ENCODE measurements at places on chromosomes 13 and 19.

DNA sequence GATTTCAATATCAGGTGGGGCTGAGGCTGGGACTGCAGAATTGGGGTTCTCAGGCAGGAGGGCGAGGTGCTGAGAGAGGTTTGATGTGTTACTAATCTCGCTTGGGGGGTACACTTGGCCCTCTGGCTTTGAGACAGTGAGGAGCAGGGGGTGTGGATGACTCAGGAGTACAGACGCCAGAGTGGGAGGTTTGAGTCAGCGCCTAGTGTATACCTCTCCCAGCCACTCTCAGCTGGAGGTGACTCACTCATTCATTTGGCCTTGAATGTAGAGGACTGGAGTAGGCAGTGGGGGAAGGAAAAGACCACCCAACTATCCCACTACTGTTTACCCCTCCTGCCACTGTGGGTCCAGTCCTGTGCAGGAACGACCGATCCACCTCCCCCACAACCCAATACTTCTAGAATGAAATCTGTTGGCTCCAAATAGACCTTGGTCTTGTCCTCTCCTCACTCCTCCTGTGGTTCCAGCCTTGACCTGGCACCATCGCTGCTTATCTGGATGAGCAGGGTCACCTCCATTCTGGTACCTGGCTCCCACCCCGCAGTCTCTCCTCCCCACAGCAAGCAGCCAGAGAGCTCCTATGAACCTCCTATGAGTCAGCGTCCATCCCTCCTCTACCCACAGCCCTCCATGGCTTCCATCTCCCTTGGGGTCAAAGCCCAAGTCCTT, 20.1 kb upstream of the ZNRF4 start:
- no peak for DNase-seq

- DNase-seq, result no peak
Observed at GRCh38 chr13:102236830-102237229, 165.0 kb downstream of the FGF14 start.

DNA sequence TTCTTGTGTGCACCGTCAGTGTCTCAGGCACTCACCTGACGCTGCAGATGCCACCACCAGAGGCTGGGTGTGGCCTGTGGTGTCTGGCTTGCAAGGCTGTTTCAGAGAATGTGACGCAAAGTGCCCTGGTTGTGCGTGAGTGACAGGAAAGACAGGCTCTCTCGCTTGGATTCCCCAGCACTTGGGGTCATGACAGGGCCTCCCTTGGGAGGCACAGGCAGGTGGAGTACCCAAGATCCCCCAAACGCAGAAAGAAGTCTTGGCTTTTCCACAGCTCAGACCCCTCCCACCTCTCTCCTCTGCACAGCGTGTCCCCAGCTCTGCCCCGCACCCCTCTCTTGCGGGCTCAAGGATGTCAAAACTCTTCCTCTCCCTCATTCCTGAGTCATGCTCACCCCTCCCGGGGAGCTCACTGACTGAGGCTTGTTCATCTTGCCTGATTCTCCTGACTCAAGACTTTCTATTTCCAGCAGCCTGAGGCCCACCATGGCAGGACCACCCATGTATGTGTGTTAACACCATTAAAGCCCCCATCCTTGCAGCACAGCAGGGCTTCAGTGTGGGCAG, 21.0 kb downstream of the DHX34 start:
- DNase-seq, result no peak

- no peak for DNase-seq
Observed at GRCh38 chr13:41601718-41602445, 144.5 kb downstream of the RGCC start.

GRCh38 chr13:32902029-32902780, 114.0 kb upstream of the KL start:
- no peak for DNase-seq

- DNase-seq, result no peak
Observed at GRCh38 chr13:112345826-112346172, 30.4 kb upstream of the SPACA7 start.

DNA sequence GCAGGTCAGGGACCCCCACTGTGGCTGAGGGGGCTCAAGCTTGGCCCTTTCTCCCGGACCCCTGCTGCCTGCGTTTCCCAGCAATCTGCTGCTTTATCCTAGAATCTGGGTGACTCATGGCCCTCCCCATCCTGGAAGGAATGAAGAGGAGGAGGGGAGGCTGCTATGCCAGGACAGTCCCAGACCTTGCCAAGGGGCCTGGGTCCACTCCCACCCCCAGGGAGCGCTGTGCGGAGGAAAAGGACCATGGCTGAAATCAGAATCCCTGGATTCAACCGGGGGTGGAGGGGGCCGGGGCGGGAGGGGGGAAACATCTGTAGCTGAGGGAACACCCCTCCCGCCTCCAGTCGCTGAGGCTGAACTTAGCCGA, 20.5 kb downstream of the ZNF114 start:
- no peak for DNase-seq

All from vagina (tissue), 2 donors.